ENCODE measurements at places on chromosomes 5 and 9.

DNA sequence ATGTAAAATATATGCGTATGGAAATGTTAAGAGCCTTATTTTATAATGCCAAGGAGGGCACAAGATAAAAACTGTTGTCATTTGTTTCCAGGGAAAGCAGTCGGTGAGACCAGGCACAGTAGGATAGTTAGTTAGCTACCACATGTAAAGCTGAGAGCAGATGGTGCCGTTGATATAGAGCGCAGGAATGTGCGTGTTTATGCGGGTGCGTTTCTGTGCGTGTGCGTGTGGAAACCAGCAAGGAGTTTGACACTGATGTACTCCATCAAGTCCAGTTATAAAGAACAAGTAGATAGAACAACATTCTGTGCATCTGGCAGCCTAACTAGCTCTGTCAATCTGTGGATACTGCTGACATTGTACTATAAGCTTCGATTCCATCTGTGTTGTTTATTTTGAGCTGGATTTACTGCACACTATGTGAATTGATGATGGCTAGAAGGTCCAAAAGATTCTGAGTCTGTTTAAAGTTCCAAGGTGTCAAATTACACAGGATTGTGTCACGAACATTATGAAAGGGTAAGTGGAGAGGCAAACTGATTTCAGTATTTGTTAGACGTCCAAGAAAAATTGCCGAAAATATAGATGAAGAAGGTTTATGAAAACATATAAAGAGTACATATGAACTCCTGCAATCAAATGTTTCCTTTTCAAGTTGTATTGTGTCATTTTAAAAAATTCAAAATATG, 494.9 kb upstream of the MEF2C start:
- DNase-seq, result no peak

GRCh38 chr5:60738461-60738860, 38.5 kb upstream of the DEPDC1B start:
- DNase-seq, result no peak

GRCh38 chr5:160565376-160565775, 143.7 kb downstream of the PTTG1 start:
- DNase-seq, result no peak

DNA sequence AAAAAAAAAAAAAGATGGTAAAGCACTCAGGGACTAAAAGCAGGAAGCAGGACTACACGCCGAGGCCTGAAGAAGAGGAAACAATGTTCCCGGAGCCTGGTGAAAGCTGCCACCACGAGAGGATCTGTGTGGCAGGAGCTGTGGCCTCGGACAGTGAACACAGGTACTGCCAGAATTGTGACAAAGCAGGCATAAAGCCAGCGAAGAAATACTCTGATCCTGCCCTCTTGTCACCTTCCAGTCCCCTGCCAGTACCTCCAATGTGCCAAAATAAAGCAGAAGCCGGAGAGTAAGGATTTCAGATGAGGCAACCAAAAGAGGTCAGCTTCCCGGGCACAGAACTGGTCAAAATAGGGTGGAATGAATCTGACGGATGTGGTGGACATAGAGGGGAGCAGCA, 211.5 kb upstream of the TARS1 start:
- DNase-seq, result no peak

- DNase-seq, result peak; percentile 9
Observed at GRCh38 chr5:38650946-38651345, 94.5 kb upstream of the LIFR start.

- DNase-seq, result no peak
Observed at GRCh38 chr9:123353984-123354591, 1.9 kb upstream of the CRB2 start.

- DNase-seq, result no peak
Observed at GRCh38 chr5:120400356-120400755, 63.7 kb upstream of the PRR16 start.

DNA sequence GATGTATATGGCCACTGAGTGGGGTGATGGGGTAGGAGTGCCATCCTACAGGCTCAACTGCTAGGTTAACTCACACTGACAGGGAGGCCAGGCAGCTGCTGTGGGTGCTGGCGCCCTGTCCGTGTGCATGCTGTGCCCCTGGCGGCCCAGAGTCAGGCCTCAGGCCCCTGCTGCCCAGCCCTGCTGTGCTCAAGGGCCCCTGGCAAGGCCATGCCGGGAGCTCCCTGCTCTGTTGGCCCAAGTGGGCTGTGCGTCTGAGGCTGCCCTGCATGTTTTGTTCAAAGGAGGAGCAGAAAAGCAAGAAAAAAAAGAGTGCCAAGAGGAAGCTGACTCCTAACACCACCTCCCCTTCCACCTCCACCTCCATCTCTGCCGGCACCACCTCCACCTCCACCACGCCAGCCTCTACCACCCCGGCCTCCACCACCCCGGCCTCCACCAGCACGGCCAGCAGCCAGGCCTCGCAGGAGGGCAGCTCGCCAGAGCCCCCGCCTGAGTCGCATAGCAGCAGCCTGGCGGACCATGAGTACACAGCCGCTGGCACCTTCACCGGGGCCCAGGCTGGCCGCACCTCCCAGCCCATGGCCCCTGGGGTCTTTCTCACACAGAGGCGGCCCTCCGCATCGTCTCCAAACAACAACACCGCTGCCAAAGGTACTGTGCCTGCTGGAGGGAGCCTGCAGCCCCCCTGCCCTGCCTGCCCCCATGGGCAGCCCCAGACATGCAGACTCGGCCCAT, 100.1 kb downstream of the PHF2 start:
- DNase-seq, result no peak

- no peak for DNase-seq
Observed at GRCh38 chr9:91781906-91782305, 168.1 kb downstream of the ROR2 start.

DNA sequence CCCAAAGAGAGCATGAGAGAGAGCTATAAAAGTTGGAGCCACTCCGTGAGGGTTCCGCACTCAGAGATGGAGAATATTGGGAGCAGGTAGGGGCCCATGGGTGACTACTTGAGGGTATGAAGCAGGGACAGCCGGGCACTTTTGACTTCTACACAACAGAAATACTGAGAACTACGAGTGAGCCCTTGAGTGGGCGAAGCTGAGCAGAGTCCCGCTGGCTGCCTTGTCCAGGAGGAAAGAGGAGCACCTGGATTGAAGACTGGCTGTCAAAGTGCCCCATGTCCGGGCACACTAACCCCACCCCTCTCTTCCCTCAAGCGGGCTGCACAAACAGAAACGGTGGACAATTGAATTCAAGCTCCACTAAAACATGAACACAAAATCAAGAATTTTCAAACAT, 33.6 kb downstream of the FYB1 start:
- no peak for DNase-seq

- DNase-seq, result peak; percentile 17
Observed at GRCh38 chr5:53069626-53070025, 39.9 kb downstream of the MOCS2 start.

GRCh38 chr5:153159616-153160015, 330.9 kb upstream of the GRIA1 start:
- DNase-seq, result peak; percentile 27

- DNase-seq, result no peak
Observed at GRCh38 chr9:34603610-34604231, 8.2 kb downstream of the RPP25L start.

GRCh38 chr5:180197016-180197702, 11.9 kb downstream of the RASGEF1C start:
- DNase-seq, result no peak

- DNase-seq, result no peak
Observed at GRCh38 chr5:89844548-89844947, 565.0 kb downstream of the CETN3 start.

DNA sequence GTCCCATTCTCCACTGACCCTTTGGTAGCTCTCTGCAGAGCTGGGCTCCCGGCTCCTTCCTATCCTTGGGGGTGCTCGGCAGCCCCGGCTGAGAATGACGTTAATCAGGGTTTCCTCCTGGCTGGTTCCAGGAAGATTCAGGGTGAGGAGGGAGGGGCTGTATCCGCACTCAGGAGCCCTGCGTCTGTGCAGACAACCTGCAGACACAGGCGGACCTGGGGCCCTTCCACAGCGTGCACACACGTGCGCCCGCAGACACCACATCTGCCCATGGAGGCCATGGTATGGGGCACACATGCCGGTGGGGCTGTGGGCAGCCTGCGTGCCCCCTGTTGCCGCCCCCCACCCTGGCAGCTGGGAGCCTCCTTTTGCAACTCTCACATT, 66.6 kb upstream of the RNU6ATAC start:
- DNase-seq, result no peak

- DNase-seq, result no peak
Observed at GRCh38 chr9:78210841-78211301, 25.0 kb upstream of the CEP78 start.

DNA sequence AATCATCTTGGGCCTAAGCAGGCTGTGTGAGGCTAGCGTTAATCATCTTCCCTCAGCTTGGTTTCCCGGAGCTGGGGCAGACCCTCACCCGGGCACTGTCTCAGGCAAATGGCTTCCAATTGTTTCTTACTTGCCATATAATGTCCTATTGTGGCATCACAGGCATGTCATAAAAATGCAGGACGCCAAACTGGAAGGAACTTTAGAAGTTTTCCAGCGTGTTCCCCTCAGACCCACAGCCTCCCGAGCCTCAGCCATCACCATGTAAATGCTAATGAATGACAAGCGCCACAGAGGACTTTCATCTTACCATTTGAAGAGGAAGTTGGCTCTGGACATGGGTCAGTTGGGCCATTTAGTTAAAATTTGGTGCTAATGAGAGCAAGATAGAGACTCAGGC, 143.0 kb upstream of the IRX1 start:
- DNase-seq, result no peak

DNA sequence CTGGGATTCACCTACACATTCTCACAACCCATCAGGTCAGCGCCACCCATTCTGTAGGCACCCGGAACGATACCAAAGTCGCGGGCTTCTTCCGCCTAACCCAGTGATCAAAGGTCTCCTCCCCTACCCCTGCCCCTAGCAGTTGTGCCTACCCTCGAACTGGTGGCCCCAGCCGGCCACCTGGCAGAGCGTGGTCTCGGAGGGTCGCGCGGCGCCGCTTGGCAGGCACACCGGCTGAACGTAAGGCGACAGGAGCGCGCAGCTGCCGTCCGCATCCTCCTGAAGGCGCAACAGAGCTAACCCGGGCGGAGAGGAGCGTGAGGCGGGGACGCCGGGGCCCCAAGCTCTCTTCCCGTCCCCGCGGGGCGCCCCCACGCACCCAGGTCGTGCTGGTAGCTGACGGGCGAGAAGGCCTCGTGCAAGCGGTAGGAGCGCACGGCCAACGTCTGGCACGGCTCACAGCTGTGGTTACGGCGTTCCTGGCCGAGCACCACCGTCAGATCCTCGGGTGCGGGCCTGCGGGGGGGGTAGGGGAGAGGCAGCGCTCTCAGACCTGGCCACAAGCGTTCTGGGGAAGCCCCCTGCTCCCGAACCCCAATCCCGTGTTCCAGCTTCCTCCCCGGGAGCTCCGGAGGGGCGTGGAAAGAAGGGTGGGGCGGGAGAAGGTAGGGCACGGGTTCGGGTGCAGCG, 2.8 kb upstream of the PFN3 start:
- no peak for DNase-seq

- no peak for DNase-seq
Observed at GRCh38 chr5:111472096-111472495, 40.2 kb downstream of the STARD4 start.

DNA sequence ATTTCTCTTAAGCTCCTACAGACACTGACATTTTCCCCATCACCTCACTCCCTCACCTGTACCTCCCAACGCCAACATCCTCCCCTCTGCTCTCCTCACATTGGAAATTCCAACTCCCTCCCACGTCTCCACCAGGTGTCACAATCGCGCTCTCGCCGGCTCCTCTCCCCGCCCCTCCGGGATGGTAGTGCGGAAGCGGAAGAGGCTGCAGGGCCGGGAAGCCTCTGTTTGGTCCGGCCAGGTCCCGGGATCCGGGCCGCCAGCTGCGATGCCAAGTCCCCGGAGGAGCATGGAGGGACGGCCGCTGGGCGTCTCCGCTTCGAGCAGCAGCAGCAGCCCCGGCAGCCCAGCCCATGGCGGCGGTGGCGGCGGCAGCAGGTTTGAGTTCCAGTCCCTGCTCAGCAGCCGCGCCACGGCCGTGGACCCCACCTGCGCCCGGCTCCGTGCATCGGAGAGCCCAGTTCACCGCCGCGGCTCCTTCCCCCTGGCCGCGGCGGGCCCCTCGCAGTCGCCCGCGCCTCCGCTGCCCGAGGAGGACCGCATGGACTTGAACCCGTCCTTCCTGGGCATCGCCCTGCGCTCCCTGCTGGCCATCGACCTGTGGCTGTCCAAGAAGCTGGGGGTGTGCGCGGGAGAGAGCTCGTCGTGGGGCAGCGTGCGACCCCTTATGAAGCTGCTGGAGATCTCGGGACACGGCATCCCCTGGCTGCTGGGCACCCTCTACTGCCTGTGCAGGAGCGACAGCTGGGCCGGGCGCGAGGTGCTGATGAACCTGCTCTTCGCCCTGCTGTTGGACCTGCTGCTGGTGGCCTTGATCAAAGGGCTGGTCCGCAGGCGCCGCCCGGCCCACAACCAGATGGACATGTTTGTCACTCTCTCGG, at the start of gene PLPP6:
Gene PLPP6 (plus strand): TSS at position 187 of the 881 bp plus-strand sequence. CDS start 82 bp downstream, at position 269.
- DNase-seq, result no peak

GRCh38 chr9:137252555-137253506, 1.7 kb downstream of the STPG3 start:
- DNase-seq, result no peak

DNA sequence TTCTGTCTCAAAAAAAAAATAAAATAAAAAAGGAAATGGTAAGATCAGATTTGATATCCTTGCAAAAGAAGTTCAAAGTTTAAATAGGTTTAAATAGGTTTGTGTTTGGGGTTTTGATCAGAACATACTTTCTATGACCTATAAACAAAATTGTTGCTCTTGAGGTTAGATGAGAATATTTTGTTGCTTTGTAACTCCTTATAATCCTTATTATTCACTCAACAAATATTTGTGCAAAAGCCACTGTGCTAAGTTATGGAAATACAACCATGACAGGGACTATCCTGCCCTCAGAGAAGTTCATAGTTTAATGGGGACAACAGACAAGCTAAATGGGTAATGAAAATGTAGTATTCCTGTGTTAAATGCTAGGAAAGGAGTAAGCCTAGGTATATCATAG, 71.5 kb downstream of the INVS start:
- DNase-seq, result peak; percentile 26

- DNase-seq, result no peak
Observed at GRCh38 chr5:116508835-116509234, 65.8 kb downstream of the SEMA6A start.

GRCh38 chr9:79708541-79708940, 136.8 kb downstream of the TLE4 start:
- DNase-seq, result no peak

DNA sequence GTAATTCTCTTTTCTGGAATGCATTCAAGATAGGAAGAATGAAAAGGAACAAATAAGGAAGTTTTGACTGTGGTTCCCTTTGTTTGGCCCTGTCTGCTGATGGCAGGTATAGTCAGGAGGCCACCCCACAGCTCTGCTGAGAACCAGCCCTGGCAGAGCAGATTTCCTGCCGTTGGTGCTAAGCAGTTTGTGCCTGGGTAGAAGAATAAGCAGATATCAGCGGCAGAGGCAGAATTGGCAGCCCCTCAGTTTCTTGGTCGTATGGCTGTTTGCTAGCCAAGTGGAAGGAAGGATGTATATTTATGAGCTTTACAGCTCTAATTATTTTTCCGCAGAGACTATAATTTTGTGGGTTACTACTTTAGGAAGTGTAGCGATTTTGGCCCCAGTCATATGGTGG, 310.2 kb upstream of the RFX3 start:
- no peak for DNase-seq

- DNase-seq, result no peak
Observed at GRCh38 chr9:73125651-73126050, 26.0 kb upstream of the ANXA1 start.
